ENCODE measurements at places on chromosomes 2 and 18. TPM values are rescaled to one million over a fixed set of nuclear protein-coding genes. Genes with fewer than 3 reads are reported as not detected.

ALS2 gene
- polyA plus RNA-seq: 13.1 TPM

POLR1B gene
- 12.2 TPM for polyA plus RNA-seq

CD8B2 gene
- polyA plus RNA-seq: not detected

CCT4 gene
- 57.3 TPM for polyA plus RNA-seq

SPOPL gene
- polyA plus RNA-seq: 2.0 TPM

ZSWIM2 gene
- not detected for polyA plus RNA-seq

ARHGAP15 gene
- polyA plus RNA-seq: not detected

DNA sequence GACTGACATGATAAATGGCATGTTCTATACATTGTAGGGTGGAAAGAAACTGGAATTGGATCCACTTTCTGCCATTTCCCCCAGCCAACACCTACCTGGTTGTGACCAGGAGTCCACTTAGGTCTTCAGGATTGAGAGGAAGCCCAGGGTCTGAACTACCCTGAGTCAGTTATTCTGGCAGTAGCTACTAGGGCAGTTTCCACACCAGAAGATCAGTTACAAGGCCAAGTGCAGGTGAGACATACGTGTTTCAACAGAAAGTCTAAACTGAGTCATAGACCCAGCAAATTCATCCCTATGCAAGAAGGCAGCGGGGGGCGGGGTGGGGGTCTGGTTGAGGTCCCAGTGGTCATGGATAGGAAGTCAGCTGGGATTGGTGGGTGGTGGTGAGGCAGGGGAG lies 21.9 kb downstream of the ANTXR1 start:
- no peak for DNase-seq

- no peak for DNase-seq
Measured at GRCh38 chr2:241813644-241814392, 4.8 kb downstream of the NEU4 start.

DNA sequence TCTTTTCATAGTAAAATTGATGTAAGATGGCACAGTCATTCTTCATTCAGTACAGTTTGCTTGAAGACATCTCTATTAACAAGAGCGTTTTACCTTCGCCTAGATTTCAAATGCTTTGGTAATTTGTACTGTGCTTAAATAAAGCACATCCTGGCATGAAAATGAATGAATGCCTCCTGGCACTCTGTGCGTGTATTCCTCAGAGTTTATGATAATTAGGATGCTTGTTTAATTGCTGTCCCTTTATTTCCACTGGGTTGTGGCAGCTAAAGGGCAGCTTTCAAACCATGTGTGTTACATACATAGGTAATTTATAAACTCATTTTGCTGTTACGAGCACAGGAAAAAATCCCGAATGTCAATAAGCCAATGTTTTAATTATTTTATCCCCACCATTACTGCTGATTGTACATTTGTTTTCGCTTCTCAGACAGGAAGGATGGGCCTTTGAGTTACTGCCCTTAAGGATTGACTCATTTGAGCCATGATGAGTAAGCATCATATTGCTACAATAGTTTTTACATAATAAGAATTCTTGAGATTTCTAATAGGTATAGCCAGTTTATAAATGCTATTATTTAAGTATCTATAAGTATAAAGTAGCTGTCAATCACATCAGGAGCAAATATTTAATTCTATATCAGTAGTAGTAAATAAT lies 516.5 kb downstream of the XIRP2 start:
- no peak for DNase-seq

GRCh38 chr18:12030670-12031069 lies 49.4 kb downstream of the IMPA2 start:
- DNase-seq: no peak

DNA sequence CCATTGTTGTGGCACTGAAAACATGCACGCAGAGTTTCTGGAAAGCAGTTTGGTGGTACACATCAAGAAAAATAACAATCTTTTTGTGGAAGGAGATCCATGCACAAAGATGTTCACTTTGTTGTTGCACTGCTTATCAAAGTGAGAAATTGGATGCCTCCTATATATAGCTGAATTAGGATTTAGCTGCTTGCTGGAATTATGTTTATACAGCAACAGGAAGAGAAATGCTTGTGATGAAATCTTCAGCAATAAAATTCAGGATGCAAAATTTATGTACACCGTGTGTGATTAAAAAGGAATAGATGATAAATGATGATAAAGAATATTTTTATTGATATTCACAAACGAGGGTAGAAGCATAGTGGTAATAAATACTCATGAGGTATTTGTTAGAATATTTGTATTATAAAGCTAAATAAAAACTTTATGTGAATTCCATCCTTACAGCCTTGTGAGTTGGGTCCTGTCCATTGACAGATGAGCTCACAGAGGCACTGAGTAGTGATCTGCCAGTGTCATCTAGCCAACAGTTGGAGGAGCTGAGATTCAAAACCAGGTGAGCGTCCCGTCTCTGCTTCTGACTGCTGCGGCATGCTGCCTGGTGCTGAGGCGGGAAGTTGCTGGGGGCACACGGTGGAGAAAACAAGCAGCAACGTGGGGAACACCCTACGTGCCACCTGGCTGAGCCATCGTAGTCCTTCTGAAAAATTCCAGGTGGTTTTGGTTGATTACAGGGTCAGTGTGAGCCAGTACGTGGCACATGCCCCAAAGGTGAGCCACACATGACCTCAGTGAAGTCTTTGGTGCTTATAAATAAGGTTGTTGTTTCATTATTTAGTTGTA lies 80.2 kb downstream of the ASAP2 start:
- DNase-seq: peak; percentile 41

GRCh38 chr2:85063981-85064599 lies 69.1 kb upstream of the TCF7L1 start:
- no peak for DNase-seq

DNA sequence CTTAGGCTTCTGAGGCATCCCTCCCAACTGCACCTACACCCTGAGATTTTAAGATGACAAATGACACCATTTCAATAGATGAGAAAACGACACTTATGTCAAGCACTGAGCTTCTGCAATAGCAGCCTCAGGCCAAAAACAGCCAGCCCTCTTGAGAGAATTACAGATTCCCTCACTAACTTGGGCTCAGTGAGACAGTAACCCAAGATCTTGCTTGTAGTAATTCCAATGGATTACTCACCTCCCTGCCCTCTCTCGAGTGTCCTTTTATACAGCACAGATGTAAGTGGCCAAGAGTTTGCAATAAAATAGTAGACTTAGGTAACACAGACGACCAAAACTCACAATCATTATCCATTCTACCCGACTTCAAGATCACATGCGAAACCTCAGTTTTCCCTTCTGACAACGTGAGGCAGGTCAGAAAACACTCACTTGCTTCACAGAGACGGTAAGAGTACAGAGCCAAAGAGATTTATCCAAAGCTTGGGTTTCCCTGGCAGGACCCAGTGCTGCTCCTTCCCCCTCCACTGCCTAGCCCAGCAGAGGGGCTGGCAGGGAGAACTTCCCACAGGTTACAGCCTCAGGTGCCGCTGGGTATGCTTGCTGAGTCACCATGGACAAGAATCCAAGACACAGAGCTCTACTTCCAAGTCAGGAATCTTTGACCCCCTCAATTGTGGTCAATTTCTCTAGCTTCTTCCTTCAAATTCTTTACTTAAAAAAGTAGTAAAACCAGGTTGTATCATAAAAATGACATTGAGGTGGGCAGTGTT lies 181.4 kb downstream of the MYO5B start:
- no peak for DNase-seq

GRCh38 chr2:137865954-137866540 lies 98.2 kb upstream of the HNMT start:
- DNase-seq: peak; percentile 53

GRCh38 chr2:238699307-238700116 lies 148.4 kb upstream of the TWIST2 start:
- DNase-seq: no peak

- DNase-seq: peak; percentile 60
Measured at GRCh38 chr2:189466656-189467055, 25.4 kb downstream of the WDR75 start.

GRCh38 chr2:229226382-229226781 lies 44.7 kb downstream of the PID1 start:
- DNase-seq: no peak

DNA sequence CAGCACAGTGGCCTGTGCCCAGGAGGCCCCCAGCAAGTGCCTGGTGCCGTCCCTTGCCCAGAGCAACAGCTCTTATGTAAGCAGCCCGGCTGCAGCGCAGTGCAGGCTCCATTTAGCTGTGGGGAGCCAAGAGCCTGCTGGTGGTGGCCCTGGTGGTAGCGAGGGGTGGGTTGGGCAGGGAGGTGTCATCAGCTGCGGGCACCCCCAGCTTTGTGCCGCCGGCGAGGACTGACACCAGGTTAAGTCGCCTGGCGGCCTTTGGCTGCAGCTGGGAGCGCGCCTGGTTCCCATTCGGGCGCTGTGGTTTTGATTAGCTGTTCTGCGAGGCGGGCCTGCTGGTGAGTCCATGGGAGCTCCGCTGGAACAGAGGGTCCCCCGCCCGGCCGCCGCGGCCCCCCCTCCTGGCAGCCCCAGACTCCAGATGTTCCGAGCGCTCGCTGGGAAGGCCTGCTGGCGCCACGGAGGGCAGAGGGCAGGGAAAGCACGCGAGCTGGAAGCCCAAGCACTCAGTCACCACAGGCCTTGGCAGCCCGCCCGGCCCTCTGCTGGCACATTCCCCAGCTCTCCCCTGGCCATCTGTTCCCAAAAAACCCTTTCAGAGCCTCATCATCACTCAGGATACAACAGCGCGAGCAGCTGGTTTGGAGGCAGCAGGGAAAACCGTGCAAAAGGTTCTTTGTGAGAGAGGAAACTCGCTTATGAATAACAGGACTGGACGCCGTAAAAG lies 18.4 kb downstream of the ATOH8 start:
- DNase-seq: peak; percentile 100

DNA sequence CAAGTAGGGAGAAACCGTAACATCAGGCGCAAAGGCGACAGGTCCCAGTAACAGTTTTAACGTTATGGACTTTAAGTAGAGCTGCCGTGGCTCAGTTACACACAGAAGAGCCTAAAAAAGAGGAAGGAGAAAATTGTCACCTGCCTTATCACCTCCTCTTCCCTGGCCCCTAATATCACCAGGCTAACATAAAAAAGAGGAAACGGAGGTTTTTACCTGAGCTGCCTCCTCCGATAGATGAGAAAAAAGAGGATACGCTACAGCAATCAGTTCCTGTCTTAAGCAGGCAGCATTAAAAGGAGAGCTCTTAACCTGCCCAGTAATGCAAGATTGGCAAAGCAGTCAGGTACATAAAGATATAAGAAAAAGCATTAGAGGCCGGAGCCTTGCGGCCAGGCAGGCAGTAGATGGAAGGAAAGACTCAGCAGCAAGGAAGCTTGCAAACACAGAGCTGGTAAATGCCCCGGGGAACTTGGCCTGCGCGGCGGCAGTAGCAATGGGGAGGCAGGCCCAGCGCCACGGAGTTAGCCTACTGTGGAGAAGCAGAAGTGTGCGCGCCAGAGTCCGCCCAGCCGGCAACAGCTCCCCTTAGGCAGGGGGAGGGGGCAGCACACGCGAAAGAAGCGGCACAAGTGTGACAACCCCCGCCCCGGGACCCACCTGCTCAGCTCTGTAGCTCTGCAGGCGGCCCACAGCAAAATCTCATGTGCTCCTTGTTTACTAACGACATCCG lies 116.3 kb upstream of the SCN7A start:
- DNase-seq: peak; percentile 14

DNA sequence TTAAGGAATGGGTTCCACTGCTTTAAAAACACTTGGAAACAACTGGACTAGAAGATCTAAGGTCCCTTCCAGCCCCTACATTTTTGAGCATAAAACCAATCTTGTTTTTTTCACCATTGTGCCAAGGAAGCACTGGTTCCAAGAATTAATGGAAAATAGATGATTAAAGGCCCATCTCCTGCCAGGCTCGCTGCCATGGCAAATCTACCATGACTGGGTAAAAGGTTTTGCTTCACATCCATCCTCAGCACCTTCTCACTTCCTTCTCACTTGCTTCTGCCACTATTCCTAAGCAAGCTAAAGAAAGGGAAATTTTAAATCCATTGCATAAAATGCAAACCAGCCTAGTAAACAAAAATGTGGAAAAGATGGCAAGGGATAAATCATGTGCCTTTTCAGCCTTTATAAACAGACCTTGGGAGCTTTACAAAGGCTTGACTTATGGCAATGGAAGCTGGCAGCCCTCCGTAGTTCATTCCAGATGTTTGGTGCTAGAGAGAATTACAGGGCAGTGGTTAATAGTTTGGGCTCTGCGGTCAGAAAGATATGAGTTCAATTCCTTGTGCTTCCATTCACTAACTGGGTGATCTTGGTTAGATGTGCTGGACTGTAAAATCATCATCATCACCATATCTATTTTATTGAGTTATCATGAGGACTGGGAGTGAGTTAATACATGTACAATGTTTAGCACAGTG lies 27.0 kb upstream of the ST3GAL5 start:
- no peak for DNase-seq

Data from endothelial cell of umbilical vein (primary cell).